ENCODE measurements at places on chromosomes 11 and 22.

- no peak for DNase-seq
- H3K36me3 ChIP-seq = no peaks in the 10 kb centered on the region
- no peak overlapping the region for H3K4me3 ChIP-seq
- H3K27ac ChIP-seq = no peak overlapping the region
- H3K27me3 ChIP-seq = no peaks in the 10 kb centered on the region
Observed at GRCh38 chr11:15580775-15581095, 466.0 kb downstream of the INSC start.

DNA sequence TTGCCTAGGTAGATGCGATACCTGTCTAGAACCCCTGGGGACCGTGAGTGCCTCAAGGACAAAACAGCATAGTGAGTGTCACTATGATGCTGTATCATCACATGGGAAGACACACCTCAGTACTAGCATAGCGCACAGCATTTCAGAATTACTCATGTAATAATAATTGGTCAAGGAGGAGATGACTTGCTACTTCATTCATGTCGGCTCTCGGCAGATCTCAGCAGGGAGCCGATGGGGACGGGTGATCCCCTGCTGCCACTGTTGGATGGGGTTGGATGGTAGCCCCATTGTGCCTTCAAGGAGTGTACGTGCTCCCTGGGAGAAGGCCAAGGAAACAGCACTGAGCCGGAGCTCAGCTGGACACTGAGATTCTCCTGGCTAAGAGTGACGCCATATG is 186.9 kb downstream of the EFCAB6 start:
- H3K27me3 ChIP-seq = no peaks in the 10 kb centered on the region
- H3K27ac ChIP-seq = no peak overlapping the region

- H3K36me3 ChIP-seq = no peaks in the 10 kb centered on the region
- H3K4me1 ChIP-seq = no peaks in the 10 kb centered on the region
- no peak overlapping the region for H3K27ac ChIP-seq
- no peak overlapping the region for H3K4me3 ChIP-seq
- no peak for DNase-seq
- H3K27me3 ChIP-seq = no peaks in the 10 kb centered on the region
Observed at GRCh38 chr22:49483946-49484345, 343.7 kb downstream of the BRD1 start.

DNA sequence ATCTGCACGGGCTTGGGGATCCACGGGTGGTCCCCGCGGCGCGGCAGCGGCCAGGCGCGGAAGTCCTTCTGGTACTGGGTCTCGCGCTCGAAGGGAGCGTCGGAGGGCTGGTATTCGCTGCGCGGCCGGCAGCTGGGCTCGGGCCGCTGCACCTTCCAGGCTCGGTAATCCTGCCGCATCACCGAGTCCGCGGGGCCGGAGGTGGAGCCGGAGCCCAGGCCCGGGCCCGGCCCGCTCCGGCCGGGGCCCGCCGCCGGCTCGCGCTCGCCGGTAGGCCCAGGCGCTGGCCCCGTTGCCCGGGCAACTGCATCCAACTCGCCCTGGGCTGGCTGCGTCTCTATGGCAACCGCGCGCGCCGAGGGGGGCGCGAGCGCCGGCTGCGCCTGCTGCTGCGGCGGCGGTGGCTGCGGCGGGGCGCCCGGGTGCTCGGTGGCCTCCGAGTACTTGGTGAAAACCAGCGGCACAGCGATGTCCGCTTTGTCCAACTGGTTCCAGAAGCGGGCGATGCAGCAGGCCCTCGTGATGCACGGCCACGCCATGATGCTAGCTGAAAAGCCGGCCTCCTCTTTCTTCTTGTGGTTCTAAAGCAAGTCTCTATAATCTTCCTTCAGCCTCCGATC is 897 bp downstream of the MAP6 start:
- H3K36me3 ChIP-seq = no peaks in the 10 kb centered on the region
- peaks cover 100% of the 10 kb centered on the region for H3K27me3 ChIP-seq
- H3K27ac ChIP-seq = no peak overlapping the region
- peak; percentile 58 for DNase-seq
- peak overlapping the region; percentile 48 for H3K4me3 ChIP-seq

- no peaks in the 10 kb centered on the region for H3K27me3 ChIP-seq
- no peak overlapping the region for H3K27ac ChIP-seq
- DNase-seq = no peak
Observed at GRCh38 chr11:123707206-123707605, 34.3 kb downstream of the ZNF202 start.
